A549 treated with dexamethasone at 1 μM for 4 hours (cell line): ENCODE measurements at places on chromosomes 1 and 21. TPM values are rescaled to one million over a fixed set of nuclear protein-coding genes. Genes with fewer than 3 reads are reported as not detected.

TCP10L gene
- 0.37 to 0.75 TPM (median 0.59 TPM) in 5 replicates for total RNA-seq

PERM1 gene
- 0.06 to 0.17 TPM (median 0.15 TPM) in 4 of 5 replicates, not detected in the other for total RNA-seq

GSTM2 gene
- 2.7 to 4.8 TPM (median 3.5 TPM) in 5 replicates for total RNA-seq

SFN gene
- 468 to 645 TPM (median 543 TPM) in 5 replicates for total RNA-seq

HTR6 gene
- total RNA-seq, result 0.08 to 0.28 TPM (median 0.19 TPM) in 5 replicates

ZSCAN20 gene
- 1.6 to 2.4 TPM (median 1.9 TPM) in 5 replicates for total RNA-seq

PLXNA2 gene
- 2.6 to 5.0 TPM (median 4.6 TPM) in 5 replicates for total RNA-seq

ASCL5 gene
- 0.09 to 0.13 TPM (median 0.11 TPM) in 5 replicates for total RNA-seq

DSCAM gene
- not detected in 5 replicates for total RNA-seq

RHEX gene
- total RNA-seq, result not detected in 5 replicates

RHBDL2 gene
- total RNA-seq, result 1.9 to 2.3 TPM (median 2.2 TPM) in 5 replicates

CFAP141 gene
- total RNA-seq, result 0.34 TPM in 1 of 5 replicates, not detected in the others

APCS gene
- total RNA-seq, result 0.08 TPM in 1 of 5 replicates, not detected in the others

USH2A gene
- total RNA-seq, result under 0.01 TPM in 1 of 5 replicates, not detected in the others

SFPQ gene
- 221 to 293 TPM (median 244 TPM) in 5 replicates for total RNA-seq

CSF3R gene
- total RNA-seq, result not detected in 5 replicates

F5 gene
- total RNA-seq, result 0.09 to 0.36 TPM (median 0.12 TPM) in 5 replicates

ACTN2 gene
- 0.06 TPM in 1 of 5 replicates, not detected in the others for total RNA-seq

MAP3K7CL gene
- 1.4 to 1.9 TPM (median 1.8 TPM) in 5 replicates for total RNA-seq

ADGRB2 gene
- 3.9 to 5.6 TPM (median 4.9 TPM) in 5 replicates for total RNA-seq

PLA2G2F gene
- total RNA-seq, result not detected in 5 replicates

LEFTY2 gene
- 0.10 to 0.29 TPM (median 0.24 TPM) in 3 of 5 replicates, not detected in the others for total RNA-seq

TTC4 gene
- 27.1 to 34.7 TPM (median 27.7 TPM) in 5 replicates for total RNA-seq

MEAF6 gene
- total RNA-seq, result 59.9 to 75.1 TPM (median 61.7 TPM) in 5 replicates

SLC44A5 gene
- 0.03 to 0.09 TPM (median 0.06 TPM) in 4 of 5 replicates, not detected in the other for total RNA-seq
